Fibroblast of pulmonary artery (primary cell): ENCODE measurements at places on chromosomes 11 and 22.
A peak's percentile ranks its signal among the peaks of the same experiment; 100 is the strongest.

- DNase-seq, result no peak
Observed at GRCh38 chr11:94199136-94200130, 70.8 kb downstream of the PANX1 start.

- DNase-seq, result no peak
Observed at GRCh38 chr11:1934335-1935155, 12.6 kb upstream of the MRPL23 start.

GRCh38 chr11:127648583-127648982 is 648.0 kb upstream of the KIRREL3 start:
- DNase-seq, result no peak

DNA sequence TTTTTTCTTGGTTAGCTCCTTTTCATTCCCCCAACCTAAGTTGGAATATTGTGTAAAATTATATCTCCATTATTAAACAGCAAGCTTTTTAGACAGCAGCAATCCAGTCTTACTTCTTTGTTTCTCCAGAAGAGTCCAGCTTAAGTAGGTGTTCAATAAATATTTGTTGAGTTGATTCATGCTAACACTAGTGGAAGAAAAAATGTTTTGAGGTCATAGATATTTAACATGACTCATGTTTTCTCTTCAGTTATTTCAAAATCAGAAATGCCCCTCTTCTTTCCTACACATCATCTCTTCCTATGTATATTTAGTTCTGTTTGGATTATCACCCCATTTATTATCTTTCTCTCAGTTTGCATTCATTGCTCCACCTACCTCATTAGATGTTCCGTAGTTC is 20.3 kb downstream of the CCDC83 start:
- peak; percentile 50 for DNase-seq

GRCh38 chr22:35452810-35453743 is 53.1 kb downstream of the MCM5 start:
- no peak for DNase-seq

DNA sequence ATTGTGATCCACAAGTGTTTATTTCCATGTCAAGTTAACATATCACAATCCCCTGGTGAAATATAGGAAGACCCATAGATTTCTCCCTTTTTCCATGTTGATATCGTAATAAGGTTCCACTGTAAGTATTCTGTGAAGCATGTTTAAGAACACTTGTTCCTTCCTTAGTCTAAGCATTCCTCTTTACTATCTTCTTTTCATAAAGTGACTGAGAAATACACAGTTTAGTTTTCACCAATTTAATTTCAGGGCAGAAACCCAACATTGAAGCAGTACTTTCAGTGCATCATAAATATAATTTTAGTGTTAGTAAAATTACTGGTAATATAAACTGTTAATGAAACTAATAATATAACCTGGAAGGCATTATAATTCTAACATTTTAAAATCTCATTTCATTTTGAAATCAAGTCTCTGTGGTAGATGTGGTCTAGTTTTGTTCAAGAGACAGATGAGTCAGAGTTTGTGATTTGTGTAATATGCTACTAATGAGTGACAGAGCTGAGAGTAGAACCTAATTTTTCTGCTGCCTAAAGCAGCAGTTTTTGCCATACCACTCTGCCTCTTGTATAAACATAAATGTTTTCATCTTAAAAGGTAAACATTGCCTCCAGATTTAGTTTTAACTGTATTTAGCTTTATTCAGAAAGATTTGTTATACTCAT is 79.4 kb downstream of the ATM start:
- DNase-seq, result peak; percentile 36

DNA sequence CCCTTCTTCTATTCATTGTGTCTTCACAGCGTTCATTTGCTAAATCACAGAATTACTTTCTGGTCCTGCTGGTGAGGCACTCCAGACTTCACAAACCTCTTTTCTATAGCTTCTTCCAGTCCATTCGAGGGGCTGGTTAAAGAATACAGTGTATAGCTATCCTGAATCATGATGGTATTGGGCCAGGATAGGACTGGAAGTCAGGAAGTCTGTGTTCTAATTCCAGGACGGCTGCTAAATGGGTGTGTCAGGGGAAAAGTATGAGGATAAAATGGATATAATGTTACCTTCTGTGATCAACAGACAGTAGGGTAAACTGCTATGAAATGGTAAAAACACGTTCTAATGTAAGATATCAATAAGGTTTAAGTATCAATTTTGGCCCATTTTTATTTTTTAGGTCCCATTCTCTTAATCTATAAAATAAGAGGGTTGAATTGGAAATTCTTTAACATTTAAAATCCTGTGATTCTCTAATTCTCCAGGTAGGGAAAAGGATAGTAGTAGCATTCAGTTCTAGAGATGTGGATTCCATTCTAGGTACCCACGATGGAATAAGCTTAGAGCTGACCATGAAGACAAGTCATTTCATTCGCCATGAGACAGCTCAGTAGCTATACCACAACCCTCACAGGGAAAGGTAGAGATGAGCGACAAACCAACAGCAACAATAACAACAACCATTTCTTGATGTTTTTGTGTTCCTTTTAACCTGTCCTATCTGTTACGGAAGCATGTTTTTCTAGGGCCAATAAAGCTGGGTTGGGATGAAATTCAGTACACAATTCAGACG is 96.1 kb downstream of the SLC1A2 start:
- no peak for DNase-seq

GRCh38 chr11:85316967-85317366 is 310.2 kb downstream of the DLG2 start:
- DNase-seq, result no peak

- DNase-seq, result no peak
Observed at GRCh38 chr11:32115446-32115845, 24.6 kb downstream of the RCN1 start.

DNA sequence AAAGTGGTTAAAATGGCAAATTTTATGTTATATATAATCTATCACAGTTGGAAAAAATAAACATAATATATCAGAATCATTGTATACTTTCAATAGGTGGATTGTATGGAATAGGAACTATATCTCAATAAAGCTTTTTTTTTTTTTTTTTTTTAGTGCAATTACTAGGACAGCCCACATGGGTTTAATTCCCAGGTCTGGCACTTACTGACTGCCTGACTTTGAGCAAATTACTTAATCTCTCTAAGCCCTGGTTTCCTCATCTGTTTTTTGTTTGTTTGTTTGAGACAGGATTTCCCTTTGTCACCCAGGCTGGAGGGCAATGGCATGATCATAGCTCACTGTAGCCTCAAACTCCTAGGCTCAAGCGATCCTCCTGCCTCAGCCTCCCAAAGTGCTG is 26.1 kb upstream of the BAIAP2L2 start:
- peak; percentile 12 for DNase-seq

- DNase-seq, result no peak
Observed at GRCh38 chr11:103109818-103110388, 677 bp downstream of the DYNC2H1 start.

- peak; percentile 34 for DNase-seq
Observed at GRCh38 chr11:116312570-116313391, 460.0 kb downstream of the BUD13 start.

DNA sequence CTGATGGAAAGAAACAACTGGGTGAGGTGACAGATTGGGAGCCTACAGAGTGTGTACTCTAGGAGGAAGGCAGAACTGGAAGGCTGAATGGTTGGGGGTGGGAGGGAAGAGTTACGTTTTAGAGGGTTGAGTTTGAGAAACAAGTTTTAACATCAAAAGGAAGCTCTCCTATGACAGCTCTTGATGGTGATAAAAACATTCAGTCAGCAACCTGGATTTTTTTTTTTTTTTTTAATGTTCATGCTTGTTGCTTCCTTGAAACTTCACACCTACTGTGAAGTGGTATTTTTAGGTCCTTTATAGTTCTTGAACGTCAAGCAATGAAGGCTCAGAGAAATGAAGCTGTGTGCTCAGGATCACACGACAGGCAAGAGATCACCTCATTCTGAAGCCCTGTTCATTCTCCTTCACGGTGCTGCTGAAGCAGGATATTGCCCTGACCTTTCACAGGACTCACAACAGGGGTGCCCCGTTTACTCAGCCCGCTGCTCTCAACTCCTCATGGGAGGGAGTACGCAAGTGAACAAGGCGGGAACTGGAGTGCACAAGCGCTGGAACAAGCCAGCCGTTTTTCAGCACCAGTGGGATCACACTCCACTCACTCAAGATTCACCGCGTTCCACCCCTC is 1.6 kb upstream of the TMEM109 start:
- DNase-seq, result no peak

- DNase-seq, result peak; percentile 40
Observed at GRCh38 chr11:65776196-65776595, 4.6 kb downstream of the AP5B1 start.

GRCh38 chr11:86211619-86212018 is 32.9 kb upstream of the EED start:
- DNase-seq, result no peak

- DNase-seq, result peak; percentile 94
Observed at GRCh38 chr11:65492637-65493366, 6.0 kb upstream of the MALAT1 start.

- DNase-seq, result no peak
Observed at GRCh38 chr11:114056409-114056808, 3.1 kb upstream of the ZBTB16 start.

DNA sequence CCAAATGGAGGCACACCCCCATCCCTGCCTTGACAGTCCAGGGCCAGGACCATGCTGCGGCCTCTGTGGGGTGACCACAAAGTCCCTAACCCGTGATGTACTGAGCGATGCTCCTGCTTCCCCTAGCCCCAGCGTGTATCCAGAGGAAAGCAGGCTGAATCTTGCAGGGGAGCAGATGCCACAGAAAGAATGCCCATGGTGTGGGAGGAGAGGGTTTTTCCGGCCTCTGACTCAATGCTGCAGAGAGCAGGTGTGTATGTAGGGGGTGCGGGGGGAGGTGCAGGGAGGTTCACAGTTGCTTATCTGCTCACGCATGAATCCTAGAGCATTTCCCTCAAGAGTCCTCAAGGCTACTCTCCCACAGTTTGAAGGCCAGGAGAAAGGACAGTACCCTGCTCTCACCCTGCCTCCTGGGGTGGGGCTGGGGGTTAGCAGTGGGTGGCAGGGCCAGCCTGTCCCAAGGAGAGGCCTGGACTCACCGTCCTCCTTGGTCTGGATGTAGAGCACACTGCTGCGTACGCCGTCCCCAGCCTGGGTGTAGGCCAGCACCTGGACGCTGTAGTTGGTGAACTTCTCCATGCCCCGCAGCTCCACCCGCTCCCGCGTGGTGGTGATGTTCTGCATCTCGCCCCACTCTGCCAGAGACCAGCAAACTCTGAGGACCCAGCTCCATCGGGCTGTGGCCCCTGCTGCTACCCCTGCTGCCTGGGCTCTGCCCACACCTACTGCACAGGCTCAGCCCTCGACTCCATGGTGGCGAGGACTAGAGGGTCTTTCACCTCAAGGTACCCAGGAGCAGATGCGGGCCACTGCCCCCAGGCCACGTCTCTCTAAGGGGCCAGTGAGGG is 130.8 kb downstream of the CEP164 start:
- DNase-seq, result no peak
